ENCODE measurements at places on chromosomes 6 and 20.

DNA sequence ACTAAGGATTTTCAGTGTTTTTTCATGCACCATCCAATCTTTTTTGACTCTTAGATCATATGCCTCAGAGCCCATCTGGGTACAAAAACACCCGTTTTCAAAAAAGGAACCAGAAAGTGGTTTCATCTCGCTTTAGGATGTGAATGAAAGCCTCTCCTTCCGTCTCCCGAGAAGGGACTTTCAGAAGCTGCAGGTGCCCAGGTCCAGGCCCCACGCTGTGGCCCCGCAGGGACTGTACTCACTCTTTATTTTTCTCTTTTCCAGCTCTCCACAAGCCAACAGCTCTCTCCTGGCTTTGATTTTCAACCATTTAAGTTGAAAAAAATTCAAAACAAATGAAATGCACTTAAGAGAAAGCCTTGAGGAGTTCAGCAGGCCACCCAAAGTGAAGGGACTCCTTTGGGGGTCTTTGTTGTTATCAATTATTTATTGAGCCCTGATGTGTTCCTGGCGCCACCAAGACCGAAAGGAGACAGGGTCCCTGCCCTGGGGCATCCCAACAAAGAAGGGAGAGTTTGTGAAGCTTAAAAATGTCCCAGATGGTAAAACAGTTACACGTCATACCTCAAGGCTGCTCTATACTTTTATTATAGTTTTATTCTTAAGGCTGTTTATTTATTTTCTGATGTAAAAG, 467.3 kb downstream of the PREX1 start:
- no peak for DNase-seq

GRCh38 chr6:120826253-120826652, 508.0 kb downstream of the TBC1D32 start:
- peak; percentile 14 for DNase-seq

DNA sequence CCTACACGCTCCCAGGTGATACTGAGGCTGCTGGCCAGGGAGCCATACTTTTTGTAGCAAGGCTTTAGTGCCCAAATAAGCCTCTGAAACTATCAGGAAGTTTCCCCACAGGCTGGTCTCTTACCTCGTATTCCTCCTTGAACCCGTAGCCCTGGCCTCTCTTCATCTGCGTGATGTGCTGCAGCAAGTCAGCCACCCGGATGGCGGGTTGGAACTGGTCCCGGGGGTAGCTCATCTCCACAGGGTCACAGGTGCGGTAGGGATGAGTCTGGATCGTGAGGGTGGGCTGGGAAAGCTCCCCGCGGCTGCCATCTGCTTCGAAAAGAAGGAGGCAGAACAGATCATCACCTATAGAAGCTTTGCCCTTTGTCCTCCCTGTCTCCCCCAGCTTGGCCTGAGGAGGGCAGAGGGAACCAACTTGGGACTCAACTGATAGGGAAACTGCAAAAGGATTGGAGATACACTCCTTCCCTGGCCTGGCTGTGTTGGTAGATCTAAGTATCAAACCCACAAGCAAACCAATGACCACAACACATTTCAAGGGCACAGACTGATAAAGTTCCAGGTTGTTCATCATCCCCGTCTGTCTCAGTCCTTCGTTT, 543.2 kb upstream of the CHD6 start:
- no peak for DNase-seq

- no peak for DNase-seq
Observed at GRCh38 chr6:4413073-4413472, 277.7 kb upstream of the ECI2 start.

DNA sequence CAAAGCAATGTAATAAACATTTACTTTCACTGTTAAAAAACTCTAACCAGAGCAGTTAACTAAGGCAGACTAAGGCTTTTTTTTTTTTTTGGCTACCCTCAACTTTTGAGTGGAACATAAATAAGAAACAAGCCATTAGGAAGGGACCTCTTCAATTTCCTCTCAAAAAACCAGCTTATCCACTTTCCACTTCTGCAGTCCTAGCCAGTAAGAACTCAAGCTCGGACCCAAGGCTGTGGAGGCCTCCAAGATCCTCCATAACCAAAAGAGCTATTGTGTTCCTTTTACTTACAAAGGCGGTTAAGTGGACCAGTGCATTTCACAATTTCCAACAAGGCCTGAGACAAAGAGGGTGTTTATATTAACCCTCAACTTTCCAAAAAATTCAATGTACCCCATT, 5.3 kb downstream of the KCNK5 start:
- DNase-seq: no peak

DNA sequence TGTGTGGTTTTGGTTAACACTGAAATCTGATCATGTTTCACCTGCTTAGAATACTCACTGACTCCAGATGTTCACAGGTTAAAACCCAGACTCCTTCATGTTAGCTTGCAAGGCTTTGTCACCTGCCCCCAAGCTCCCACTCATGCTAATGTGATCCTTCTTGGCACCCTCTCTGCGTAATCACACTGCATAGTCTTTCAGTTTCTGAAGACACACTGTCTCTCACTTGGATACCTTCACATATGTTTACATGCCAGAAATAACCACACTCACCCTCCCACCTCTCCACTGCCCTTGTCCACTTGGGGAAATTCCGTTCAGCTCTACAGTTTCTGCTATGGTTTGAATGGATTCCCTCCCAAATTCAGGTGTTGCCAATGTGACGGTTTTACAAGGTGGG, 234.7 kb upstream of the SASH1 start:
- DNase-seq: no peak

DNA sequence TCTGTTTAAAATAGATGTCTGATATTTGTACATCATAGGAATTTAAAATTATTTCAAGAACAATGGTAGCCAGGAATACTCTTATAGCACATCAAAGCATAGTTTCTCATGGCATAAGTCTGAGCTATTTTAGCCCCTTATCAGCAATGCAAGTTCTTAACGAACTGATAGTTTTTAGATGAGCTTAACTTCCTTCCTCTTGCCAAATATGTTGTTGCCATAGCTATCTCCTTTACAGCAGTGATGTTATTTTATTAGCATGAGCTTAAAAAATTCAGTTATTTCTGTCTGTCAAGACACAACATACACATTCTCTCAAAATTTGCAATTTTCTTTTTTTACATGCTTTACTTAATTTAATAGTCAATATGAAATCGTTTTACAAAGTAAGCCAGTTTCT, 867.2 kb downstream of the PHF3 start:
- DNase-seq: no peak

GRCh38 chr6:127290391-127291265, 24.0 kb downstream of the RNF146 start:
- DNase-seq: no peak

GRCh38 chr20:37475252-37475651, 45.8 kb upstream of the NNAT start:
- DNase-seq: no peak

DNA sequence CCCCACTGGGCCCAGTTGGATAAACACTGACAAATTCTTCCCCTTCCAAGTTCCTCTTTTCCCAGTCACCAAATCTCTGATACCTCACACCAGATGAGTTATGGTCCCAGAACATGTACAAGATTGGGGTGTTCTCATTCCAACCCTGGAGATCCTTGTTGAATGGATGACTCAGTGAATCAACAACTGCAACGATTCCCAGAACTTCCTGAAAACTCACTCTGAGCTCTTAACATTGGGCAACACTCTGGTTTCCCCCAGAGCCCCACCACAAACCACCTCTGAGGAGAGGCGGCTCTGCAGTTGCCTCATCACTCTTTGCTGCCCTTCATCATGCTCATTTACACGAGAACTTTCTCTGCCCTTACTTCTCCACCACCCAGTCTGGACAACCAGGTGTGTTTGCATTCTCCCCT, 115.2 kb downstream of the MRPL14 start:
- no peak for DNase-seq

DNA sequence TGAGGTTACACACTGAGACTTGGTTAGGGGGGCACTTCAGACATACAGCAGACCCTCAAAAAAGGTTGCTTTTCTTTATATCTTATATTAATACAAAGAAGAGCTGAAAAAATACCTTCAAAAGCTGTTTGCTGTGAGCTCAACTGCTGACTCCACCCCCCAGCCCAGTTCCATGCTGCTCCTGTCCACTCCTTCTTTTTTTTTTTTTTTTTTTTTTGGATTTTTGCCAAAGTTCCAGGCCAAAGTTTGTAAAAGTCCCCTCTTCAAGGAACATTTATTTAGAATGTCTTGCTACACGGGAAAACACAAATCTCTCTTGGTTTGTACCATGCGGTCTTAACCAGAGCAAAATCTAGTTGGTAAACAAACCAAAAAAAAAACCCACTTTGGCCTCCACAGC, 85.3 kb upstream of the AKAP12 start:
- no peak for DNase-seq

DNA sequence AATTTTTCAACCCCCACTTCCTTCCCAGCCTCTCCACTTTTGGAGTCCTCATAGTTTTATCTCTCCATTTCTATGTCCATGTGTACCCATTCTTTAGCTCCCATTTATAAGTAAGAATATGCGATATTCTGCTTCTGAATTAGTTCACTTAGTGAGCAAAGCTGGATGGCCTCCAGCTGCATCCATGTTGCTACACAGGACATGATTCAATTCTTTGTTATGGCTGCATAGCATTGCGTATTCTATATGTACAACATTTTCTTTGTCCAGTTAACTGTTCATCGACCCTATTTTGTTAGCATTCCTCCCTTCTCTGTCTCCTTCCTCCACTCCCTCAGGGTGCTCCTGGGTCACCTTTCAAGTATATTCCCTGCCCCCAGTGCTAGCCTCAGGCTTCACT, 210.0 kb upstream of the SSTR4 start:
- no peak for DNase-seq

DNA sequence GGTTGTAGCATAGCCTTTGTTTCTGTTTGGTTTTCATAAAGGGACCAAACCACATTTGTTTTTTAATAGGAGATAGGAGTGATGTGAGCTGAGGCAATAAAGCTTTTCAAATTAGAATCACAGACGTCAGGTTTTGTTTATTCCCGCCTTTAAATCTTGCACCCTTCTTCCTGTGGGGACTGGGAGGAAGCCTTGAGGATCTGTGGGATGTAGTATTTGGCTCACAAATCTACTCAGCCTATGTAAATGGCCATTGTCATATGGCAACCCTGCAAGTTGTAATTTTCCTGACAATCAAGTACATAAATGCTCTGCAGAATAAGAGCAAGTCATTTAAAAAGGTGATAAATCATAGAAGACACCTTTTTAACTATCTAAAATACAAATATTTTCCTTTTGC, 110.4 kb downstream of the ADGRG6 start:
- no peak for DNase-seq

- no peak for DNase-seq
Observed at GRCh38 chr20:24978513-24978912, 14.0 kb downstream of the APMAP start.

DNA sequence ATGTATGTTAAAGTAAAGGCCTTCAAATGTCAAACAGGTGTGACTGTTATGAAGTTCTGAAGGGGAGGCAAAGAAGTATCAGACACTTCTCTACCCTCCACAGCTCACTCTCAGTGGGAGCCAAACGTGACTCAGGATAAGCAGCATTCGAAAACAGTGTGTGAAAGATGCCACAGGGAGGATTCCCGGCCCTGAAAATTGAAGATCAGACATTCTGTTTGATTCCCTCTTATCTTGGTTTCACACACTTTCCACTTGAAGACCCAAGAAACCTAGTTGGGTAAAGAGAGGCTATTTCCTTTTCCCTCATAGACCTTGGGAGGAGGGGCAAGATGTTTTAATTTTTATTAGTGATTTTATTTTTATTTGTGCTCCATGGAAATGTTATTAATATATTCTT, 164.2 kb upstream of the SUPT3H start:
- no peak for DNase-seq

DNA sequence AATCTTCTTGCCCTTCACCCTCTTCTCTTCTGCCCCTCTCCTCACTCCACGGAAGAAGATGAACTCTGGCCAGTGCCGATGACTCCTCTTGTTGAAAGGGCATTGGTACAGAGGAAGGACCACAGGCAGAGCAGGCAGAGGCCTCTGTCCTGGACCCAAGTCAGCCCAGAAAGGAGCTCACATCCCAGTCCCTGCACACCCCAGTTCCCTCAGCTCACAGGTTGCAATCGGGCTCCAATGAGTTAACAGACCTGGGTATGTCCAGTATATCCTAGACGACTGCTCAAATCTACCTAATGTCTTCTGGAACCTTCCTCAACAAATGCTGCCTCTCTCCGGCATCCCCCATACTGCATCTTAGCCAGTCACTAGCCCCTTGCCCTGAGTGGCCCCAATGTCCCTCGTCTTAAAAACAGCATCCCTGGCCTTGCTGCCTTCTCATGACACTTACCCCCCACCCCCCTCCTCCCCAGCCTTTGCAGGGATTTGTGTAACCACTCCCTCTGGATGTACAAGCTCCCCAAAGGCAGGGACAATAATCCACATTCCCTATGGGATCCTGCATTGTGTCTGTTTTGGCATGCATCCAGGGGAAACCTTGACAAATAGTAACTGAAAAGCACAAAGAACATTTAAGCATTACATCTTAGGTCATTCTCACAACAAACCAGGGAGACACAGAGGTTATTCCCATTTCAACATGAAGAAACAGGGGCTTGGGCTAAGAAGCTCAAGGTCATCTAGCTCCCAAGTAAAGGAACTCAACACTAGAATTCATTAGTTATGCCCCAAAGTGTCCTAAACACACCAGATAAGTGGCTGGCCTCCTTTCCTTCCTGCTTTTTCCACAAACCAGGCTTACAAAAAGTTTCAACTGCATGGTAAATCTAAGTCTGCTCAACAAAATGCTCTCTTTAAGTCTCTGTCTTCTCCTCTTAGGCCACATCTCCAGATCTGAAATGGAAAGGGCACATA, 45.1 kb downstream of the TRERF1 start:
- no peak for DNase-seq

DNA sequence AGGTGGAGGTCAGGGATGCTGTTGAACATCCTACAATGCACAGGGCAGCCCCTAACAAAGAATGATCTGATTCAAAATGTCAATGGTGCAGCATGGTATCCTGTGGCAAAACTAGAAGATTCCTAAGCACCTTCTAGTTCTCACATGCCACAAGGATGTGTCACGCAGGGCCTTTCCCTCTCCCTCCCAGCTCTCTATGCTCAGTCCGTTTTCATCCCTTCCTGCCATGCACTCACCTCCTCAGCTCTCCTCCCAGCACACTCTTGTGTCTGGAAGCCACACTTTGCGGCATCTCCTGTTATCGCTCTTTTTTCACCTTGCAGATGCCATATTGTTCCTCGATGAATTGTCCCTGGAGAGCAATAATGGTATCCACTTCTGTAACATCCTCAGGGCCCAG, 263.4 kb downstream of the CDC5L start:
- no peak for DNase-seq

- no peak for DNase-seq
Observed at GRCh38 chr6:8080362-8081151, 16.4 kb upstream of the BLOC1S5 start.

GRCh38 chr20:20793591-20793990, 81.1 kb upstream of the RALGAPA2 start:
- DNase-seq: no peak

DNA sequence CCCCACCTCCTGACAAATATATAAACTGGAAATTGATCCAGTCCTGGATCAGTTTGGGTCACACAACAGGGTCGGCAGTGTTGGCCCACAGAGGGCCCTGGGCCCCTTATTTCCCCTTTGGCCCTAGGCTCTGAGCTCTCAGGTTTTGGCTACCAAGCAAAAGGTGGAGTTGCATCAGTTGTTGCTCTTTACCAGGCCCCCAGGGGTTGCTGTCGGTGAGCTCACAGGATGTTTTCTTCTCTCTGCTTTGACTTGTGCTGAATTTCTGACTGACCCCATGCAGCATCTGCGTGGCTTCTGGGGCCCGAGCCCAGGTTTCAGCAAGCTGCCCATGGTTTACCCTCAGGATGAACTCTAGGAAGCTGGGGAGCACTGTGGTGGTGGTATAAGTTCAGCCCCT, 44.6 kb downstream of the PPARD start:
- no peak for DNase-seq

All from activated CD4-positive, alpha-beta T cell treated with anti-CD3 and anti-CD28 coated beads for 48 hours (primary cell).